Osteoblast (primary cell): ENCODE measurements at places on chromosomes 1 and 21.

GRCh38 chr1:219092206-219092605, 81.5 kb upstream of the LYPLAL1 start:
- DNase-seq, result no peak

DNA sequence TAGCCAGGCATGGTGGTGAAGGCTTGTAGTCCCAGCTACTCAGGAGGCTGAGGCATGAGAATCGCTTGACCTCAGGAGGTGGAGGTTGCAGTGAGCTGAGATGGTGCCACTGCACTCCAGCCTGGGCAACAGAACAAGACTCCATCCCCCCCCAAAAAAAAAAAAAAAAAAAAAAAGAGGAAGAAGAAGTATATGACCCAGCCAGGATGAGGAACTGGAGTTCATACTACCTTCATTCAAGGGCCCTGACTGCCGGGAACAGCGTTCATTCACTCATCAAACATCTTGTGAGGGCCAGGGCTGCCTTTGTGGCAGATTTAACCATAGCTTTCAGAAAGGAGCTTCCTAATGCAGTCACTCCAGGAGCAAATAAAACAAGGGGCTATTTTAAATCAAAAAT, 127.6 kb downstream of the MRPS6 start:
- no peak for DNase-seq

DNA sequence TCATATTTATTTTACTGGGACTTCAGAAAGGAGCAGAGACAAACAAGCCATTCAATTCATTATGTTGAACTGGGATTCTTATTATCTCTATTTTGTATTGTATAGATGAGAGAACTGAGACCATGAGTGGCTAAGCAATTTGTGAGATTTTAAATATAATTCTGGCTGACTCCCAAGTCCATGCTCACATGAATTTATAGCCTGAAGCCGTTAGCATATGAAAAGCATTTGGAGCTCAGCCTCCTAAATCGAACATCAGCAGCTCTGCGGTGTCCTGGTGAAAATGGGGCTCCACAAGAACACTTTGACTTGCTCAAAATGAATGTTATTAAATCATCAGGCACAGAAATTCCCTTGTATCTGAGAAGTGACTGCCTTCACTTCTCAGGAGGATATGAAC, 96.8 kb upstream of the DPT start:
- no peak for DNase-seq

DNA sequence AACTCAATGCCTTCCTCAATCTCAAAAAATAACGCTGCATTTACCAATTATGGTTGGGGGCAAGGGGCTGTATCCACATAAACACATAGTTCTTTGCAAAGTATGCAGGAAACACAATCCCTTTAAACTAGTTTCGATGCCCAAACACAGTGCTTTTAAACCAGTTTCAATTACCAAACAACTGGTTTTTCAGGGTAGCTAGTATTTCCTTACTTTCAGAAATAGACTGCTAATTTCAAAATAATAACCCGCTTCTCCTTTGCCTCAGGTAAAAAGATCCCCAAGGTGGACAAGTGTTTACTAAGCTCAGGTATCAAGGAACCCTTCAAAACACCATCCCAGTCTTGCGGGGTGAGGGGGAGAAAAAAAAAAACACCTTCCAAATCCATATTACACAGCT, 2.8 kb downstream of the SIPA1L2 start:
- DNase-seq, result no peak

DNA sequence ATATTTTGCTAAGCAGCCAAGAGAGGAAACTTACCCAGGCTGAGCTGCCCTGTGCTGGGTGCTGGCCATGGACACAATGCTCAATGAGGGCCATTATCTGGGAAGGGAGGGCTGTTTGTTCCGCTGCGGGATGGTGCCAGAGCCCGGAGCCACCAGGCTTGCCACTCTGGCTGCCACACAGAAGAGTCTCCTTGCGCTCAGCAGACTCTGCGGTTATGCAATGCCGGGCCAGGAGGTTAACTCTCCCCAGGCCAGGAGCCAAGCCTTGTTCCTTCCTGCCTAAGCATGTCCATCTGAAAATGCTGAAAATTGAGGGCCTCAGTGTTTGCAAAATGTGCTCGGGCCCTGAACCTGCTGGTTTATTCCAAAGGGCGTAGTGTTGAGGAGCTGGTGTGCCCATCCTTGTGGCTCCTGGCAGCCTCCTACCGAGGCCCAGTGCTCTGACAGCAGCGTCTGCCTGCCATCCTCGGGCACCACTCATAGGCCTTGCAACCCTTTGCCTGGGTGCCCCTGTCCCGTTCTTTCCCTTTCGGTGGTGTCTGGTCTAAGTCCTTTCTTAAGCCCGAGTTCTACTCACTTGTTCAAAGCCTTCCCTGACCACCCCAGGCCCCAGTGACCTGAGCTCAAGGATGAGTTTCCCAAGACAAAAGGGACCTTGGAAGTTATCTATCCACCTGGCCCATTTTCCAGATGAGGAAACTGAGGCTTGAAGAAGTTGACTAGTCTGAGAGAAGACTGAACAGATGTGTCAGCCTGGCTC, 133.8 kb upstream of the EDN2 start:
- peak; percentile 78 for DNase-seq

- DNase-seq, result no peak
Observed at GRCh38 chr1:76501136-76501535, 366.1 kb upstream of the ST6GALNAC5 start.

DNA sequence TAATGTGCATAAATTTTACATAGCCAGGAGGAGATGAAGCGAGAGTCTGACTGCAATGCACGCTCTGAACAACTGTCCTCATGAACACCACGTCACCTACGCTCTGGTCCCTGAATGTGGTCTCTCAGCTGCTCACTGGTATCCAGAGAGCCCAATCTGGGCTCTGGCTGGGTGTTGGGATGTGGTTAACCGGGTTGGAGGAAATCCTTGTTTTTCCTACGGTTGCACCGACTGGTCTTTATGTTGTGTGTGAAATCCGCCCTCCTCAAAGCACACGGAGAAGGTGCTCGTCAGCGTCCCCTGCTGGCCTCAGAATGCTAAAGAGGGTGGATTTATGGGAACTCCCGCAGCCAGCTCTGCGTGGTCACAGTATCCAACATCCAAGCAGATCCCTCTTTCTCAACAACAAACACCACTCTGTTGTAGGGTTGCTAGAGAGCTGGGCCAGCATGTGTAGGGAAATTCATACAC, 51.8 kb upstream of the FAM89A start:
- peak; percentile 73 for DNase-seq

DNA sequence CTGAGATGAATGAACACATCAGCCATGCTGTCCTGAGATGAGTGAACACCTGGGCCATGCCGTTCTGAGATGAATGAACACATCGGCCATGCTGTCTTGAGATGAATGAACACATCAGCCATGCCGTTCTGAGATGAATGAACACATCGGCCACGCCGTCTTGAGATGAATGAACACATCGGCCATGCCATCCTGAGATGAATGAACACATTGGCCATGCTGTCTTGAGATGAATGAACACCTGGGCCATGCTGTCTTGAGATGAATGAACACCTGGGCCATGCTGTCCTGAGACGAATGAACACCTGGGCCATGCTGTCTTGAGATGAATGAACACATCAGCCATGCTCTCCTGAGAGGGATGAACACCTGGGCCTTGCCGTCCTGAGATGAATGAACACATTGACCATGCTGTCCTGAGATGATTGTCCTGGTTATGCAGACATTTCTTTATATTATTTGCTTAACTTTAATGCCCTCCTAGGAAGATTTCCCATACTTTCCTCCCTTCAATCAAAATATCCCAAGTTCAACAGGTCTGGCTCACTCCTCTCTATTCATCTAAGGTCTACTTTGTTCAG, 48.6 kb upstream of the COL6A1 start:
- DNase-seq, result peak; percentile 69

DNA sequence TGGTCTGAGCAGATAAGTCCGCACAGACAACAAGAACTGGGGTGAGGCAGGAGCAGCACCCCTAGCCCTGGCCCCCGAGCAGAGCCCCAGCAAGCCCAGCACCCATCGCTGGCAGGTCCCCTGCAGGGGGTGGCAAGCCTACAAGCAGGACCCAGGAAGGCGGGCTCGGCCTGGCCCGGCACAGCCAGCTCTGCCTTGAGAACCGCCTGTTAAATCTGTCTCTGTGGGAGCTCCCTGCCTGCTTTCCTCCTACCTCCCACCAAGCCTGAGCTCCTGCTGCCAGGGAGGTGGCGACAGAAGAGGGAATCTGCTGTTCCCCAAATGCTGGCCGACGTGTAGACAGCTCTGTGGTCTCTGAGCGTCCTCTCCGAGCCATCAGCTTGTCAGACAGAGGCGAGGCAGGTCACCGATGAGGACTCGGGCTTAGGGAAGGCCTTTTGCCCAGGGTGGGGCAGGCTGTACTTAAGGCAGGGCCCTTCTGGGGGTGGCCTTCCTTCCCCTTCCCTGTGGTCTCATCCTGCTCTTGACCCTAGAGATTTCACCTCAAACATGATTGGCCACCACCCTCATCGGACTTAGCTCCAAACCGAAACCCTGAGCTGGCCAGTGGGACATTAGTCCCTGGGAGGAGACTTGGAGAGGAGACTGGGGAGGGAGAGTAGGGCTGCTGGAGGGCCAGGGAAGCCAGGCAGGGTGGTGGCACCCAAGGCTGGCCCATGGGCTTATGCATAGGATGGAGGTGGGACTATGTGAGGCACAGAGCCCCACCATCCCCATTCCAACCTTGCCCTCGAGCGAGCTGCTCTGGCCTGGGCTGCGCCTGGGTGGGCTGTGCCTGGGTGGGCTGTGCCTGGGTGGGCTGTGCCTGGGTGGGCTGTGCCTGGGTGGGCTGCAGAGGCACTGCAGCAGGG, 7.7 kb downstream of the SELENON start:
- peak; percentile 78 for DNase-seq

DNA sequence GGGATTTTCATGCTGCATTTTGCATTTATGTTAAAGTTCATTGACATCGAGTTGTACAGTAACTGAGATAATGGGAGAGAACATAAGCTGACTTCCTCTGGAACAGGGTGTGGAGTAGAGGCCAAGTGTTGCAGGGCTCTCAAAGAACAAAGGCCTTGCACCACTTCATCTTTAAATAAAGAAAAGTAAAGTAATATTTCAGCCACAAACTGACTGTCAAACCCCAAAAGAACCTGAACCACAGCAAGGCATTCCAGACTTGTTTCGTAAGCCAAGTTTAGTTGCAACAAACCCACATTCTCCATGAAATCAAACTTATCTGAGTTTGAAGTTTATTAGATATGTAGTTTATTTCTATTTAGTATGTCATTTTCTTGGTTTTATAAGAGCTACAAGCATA, 19.1 kb upstream of the HMGCS2 start:
- DNase-seq, result no peak

DNA sequence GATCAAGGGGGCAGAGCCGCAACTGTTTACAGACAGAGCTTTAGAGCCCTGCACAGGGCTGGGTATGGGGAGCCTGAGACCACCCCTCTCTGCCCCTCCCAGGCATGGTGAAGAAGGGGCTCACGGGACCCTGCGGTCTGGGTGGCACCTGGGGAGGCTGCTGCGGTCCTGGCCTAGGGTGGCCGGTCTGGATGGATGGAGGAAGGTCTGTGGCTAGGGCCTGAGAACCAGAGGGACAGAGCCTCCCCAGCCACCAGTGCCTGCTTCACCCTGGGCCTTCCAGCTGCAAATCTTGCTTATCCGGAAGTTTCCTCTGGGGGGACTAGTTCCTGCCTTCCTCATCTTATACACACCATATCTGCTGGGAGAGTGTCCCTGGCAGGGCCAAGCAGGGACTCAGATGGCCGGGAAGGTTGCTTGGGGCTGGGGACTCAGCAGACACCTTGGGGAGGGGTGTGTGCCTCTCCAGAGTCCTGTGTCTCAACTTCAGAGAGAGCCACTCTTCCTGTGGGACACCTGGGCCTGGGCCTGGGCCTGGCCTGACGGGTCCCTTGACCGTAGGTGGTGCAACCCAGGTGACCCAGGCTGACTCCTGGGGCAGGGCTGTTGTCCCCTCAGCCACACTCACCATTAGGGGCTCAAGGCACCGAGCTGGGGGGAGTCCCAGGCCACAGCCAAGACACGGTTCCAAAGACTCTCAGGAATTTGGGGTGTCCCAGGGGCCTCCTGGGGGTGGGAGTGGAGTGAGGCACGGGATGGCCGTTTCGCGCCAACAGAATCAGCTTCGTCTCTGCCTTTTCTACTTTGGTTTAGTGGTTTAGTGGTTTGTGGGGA, 52.0 kb upstream of the ACTRT2 start:
- peak; percentile 76 for DNase-seq

GRCh38 chr1:241424480-241424971, 67.5 kb upstream of the RGS7 start:
- DNase-seq, result no peak

GRCh38 chr1:66951513-66951912, 26.7 kb downstream of the MIER1 start:
- peak; percentile 8 for DNase-seq

DNA sequence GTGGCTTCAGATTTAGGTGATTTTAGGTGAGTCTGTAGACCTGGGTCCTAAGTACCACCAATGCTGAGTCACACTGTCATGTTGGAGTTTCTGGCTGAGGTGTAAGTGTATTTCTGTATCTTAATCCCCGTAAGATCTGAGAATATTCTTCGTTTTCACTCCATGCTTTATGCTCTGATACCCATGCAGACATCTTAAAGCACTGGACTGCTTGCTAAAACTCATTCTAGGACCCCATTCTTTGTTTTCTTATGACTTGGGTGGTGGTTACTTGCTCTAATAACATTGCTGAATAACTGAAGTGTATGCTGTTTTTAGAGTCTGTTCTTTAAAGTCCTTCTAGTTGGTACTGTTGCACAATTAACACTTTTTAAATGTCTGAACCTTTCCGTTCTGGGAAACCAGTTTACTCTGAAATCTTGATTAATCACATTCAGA, 36.6 kb downstream of the CDC42 start:
- no peak for DNase-seq

DNA sequence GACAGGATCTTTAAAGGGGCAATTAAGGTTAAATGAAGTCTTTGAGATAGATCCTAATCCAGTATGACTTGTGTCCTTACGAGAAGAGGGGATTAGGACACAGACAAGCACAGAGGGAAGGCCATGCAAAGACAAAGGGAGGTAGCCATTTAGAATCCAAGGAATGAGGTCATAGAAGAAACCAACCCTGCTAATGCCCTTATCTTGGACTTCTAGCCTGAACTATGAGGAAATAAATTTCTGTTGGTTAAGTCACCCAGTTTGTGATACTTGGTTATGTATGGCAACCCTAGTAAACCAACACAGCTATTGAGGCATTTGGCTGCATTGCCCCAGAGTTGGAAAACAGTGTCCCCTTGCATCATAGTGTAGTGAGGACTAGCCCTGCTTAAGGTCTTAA, 121.3 kb downstream of the MAST2 start:
- peak; percentile 75 for DNase-seq

DNA sequence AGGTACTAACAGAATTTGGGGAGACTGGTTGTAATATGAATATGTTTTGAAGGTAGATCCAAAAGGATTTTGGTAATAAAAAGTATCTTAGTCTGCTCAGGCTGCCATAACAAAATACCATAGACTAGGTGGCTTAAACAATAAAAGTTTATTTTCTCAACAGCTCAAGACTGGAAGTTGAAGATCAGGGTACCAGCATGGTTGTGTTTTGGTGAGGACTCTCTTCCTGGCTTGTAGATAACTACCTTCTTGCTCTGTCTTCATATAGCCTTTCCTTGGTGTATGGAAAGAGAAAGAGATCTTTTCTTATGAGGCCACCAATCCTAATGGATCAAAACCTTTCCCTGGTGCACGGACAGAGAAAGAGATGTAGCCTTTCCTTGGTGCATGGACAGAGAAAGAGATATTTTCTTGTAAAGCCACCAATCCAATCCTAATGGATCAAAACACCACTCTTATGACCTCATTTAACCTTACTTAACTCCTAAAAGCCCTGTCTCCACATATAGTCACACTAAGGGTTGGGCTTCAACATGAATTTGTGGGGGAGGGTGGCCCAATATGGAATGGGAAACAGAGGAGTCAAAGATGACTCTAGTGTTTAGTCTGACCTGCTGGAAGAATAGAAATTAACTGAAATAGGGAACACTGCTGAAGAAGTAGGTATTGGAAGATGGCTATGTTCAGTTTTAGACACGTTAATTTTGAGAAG, 5.4 kb upstream of the TSNAX start:
- no peak for DNase-seq
